ENCODE measurements at places on chromosomes 4 and X.

DNA sequence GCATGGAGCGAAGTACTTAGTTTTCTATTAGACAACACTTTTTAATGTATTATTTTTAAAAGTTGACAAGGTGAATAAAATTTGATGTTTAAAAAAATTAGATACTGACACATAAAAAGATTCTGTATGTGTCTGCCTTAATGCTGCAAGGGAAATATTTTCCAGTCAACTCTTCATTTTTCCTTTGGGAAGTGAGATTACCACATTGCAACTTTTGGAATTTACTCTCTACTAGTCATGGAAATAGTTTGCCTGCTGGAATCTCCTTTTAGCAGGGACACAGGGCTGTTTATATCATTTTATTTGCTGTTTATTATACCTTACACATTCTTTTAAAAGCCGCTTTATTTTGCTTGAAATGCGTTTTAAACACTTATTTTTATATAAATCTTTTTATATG lies 135.1 kb downstream of the MID1 start:
- DNase-seq, result no peak

GRCh38 chrX:96474029-96474740 lies 210.5 kb upstream of the DIAPH2 start:
- DNase-seq, result no peak

- no peak for DNase-seq
These were observed 60.0 kb downstream of the SLC9B1 start for GRCh38 chr4:102959496-102959895.

DNA sequence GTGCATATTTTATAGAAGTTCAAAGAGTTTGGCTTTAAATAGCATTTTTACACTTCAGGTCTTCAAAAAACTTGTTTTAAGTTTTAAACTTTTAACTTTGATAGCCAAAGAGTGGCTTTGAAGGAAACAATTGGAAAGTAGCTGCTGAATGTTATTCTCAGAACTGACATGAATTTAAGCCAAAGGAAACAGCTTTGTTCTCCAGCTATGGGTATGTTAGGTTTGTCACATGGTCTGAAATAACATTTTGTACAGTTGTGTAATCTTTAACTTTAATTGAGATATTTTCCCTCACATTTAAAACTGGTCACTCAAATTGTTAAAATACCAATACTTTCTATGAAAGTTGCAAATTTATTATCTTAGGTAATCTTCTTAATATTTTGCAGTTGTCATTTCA lies 564.7 kb downstream of the IL15 start:
- no peak for DNase-seq

DNA sequence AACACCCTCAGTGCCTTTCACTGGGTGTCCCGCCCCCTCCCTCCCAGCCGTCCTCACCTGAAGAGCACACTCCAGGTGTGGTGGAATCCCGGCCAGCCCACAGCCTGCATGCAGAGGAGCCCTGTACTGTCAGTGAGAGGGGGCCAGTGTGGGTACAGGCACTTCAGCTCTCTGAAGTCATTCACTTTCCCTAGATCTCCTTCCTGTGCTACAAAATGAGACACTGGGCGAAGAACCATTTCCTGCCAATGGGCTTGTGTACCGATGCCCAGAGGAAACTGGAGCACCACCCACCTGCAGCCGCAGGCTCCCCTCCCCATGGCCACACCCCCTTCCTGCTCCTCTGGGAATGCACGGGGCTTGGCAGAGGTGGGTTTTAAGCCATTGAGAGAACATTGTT lies 73.9 kb upstream of the C4orf50 start:
- DNase-seq, result no peak

DNA sequence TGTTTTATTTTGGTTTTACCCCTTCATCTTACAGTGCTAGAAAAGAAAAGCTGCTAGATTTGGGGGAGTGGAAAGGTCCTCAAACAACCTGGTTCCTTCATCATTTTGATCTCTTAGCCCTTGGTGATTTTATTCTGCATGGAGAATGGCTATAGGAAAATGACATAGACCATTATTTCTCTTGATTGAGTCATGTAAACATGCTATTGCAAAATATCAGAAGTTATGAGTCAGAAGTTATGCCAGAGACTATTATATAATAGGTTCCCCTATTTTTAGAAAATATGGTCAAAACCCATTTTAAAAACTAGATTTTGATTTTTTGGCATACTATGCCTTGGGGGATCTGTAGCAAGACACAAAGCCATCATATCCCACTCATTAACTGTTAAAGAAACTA lies 83.7 kb upstream of the FAM9C start:
- no peak for DNase-seq

DNA sequence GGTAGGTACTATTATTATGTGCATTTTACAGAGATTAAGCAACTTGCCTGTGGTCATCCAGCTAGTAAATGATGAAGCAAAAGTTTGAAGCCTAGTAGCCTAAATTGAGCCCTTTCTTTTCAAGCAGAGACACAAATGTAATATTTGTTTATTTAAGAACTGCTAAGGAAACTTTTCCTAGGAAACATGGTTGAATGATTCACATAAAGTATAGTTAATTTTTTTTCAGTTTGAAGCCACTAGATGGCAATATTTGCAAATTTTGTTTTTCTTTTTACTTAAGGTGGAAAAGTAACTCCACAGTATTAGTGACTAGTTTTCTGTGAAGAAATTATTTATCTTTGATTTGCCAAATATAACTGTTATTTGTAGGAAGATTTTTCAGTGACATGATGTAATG lies 52.8 kb upstream of the ANKRD17 start:
- DNase-seq, result no peak

Data from activated naive CD4-positive, alpha-beta T cell treated with anti-CD3 and anti-CD28 coated beads, Interleukin-2, amount 50 U/mL, for 16 hours (primary cell).